ENCODE measurements at places on chromosomes 7 and 10.
A peak's percentile ranks its signal among the peaks of the same experiment; 100 is the strongest.

DNA sequence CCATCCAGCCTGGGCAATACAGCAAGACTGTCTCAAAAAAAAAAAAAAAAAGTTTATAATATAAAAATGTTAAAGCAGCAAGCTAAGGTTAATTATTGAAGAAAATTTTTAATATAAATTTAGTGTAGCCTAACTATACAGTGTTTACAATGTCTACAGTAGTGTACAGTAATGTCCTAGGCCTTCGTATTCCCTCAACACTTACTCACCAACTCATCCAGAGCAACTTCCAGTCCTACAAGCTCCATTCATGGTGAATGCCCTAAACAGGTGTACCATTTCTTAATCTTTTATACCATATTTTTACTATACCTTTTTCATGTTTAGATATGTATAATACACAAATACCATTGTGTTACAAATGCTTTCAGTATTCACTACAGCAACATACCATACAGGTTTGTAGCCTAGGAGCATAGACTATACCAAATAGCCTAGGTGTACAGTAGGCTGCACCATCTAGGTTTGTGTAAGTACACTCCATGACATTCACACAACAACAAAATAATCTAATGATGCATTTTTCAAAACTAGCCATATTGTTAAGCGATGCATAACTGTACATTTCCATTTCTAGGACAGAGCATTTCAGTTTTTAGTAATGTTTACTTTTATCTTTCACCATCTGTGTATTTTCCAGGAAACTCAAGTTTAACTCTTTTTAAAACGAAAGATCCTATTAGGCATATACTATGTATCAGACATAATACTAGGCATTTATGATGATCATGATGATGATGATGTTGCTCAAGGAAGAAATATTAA, 43.3 kb downstream of the CNOT4 start:
- no peak for DNase-seq

- DNase-seq, result no peak
Observed at GRCh38 chr7:132097550-132098134, 478.6 kb downstream of the PLXNA4 start.

DNA sequence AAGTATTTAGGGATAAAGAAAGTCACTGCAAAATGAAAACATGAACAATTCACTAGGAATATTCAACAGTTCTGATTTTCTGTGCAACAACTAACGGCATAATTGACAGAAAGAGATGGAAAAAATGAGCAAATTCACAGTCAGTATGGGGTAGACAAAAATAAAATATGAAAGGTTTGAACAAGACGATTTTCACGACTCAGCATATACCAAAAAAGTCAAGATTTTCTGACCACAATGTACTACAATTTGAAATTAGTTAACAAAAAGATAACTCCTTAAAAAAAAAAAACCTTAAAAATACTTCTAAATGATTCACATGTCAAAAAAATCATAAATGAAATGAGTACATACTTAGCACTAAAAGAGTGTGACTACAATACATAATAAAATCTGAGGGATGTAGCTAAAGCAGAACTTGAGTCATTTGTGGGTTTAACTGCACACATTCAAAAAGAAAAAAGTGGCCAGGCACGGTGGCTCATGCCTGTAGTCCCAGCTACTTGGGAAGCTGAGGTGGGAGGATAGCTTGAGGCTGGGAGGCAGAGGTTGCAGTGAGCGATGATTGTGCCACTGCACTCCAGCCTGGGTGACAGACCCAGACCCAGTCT, 22.6 kb upstream of the MTURN start:
- no peak for DNase-seq

DNA sequence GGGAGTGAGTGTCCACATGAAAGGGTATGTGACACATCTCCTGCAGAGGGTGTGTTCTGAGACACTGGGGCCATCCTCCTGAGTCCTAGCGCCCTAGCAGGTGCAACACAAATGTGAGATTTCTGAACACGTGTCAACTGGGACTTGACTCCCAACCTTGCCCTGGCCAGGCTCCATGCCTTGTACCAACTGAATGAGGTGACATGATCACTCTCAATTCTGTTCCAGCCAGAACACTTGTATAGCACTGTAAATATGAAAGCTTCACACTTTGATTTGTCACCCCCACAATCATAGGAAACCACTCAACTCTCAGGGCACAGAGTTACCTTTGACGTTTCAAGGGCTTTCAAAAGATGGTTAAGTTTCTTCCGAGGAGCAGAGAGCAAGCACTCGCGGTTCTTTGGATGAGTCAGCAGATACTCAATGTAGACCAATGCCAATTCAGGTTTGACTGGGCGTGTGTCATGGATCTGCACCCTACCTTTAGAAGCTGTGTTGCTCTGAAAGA, 48.6 kb downstream of the NCAPG2 start:
- no peak for DNase-seq

GRCh38 chr10:47412869-47413268, 28.8 kb upstream of the ZNF488 start:
- DNase-seq, result peak; percentile 18

- DNase-seq, result peak; percentile 8
Observed at GRCh38 chr7:46626691-46627310, 705.7 kb upstream of the IGFBP3 start.

DNA sequence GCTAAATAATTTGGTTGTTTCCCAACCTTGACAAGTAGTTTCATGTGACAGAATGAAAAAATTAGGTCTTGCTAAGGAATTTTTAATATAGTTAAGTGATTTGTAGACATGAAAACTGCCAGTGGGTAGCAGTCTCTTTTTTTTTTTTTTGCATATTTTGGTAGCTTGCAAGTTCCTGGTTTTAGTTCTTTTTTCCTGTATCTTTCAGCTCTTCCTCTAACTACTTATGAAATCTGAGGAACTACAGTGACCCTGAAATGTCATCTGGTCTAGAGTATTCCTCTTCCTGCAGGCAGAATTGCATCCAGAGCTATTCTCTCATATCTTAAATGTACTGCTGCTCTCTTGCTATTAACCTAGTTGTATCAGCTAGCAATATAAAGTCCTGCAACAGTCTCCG, 160.4 kb downstream of the HDAC9 start:
- DNase-seq, result no peak

DNA sequence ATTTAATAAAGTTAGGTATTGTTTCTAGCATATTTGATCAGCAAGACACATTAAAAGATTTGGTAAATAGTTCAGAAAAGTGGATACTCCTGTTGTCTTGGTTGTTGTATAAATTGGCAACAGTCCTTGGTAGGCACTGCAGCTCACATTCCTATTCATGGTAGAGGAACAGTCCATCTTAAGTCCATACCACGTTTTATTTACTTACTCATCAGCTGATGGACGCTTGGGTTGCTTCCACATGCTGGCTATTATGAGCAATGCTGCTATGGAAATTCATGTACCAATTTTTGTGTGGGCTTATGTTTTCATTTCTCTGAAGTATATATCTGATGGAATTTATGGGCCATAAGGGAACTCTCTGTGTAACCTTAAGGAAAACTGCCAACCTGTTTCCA, 43.3 kb downstream of the C10orf120 start:
- no peak for DNase-seq

- no peak for DNase-seq
Observed at GRCh38 chr7:77329466-77330168, 86.5 kb downstream of the GSAP start.

DNA sequence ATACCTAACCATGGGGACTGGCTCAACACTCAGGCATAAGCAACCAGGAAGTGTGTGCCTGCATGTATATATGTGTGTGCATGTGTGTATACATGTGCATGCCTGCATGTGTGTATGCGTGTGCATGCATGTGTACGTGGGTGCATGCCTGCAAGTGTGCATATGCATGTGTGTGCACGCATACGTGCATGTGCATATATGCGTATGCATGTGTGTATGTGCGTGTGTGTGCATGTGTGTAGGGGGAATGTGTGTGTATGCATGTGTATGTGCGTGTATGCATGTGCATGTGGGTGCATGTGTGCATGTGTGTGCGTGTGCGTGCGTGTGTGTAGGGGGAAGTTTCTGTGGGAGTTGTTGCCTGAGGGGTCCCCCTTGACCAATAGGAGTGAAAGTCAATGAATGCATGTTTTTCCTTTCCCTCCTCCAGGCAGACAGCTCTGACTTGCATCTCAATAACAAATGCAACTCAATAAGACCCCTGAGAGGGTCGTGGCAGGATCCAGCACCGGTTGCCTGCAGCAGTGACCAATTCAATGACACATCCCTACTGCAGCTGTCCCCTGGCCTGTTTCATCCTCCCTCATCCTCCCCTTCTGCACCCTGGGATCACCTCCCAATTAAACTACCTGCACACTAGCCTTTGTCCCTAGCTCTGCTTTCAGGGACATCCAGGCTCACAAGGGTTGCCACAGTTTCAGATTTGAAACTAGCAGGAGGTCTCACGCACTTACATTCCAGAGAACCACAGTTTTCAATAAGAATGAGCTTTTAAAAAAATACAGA, 27.0 kb upstream of the FZD8 start:
- no peak for DNase-seq

DNA sequence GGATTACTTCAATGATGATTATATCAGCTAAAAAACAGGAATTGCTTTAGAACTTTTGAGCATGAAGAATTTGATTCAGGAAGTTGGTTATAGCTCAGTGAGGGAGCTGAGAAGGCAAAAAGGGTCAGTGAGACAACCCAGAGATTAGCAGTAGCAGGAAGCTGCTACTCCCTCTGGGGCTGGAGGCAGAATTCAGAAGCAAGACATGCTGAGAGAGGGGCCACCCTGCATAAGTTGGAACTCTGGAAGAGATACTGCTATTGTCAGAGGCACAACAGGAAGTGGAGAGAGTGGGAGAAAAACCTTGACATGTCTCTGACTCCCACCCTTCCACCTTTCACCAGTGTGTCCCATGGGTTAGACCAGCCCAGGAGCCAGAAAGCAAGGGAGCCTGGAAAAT, 488.7 kb downstream of the ADRA2A start:
- DNase-seq, result no peak

GRCh38 chr10:787933-788651, 98.6 kb upstream of the DIP2C start:
- no peak for DNase-seq

DNA sequence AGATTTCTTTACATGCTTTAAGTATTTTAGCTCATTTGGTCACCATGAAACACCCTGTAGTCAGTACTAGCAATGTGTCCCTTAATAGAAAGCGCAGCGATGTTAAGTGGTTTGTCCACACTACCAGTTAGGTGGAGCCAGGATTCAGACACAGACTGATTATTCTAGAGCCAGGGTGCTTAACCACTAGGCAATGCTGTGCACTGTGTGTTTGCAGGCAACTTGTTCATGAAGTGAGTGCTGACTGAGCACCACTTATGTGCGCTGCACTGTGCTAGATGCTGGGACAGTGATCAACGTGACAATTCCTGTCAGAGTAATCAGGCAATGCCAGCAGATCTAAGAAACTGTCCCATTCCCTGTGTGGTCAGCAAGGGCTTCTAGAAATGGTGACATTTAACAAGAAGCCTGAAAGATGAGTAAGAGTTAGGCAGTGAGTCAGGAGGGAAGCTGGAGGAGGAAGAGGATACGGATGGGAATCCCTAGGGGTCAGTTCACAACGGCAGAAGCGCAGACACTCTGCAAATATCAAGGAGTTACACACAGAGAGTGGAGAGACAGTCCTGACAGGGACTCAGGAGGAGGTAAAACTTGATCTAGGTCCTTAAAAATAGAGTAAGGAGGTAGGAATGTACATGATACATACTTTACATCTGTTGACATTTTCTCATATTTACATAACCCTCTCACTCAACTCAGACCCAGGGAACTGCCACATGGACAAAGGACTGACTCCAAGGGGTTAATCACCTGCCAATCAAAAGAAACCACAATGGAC, 69.7 kb upstream of the EGR2 start:
- DNase-seq, result peak; percentile 79

DNA sequence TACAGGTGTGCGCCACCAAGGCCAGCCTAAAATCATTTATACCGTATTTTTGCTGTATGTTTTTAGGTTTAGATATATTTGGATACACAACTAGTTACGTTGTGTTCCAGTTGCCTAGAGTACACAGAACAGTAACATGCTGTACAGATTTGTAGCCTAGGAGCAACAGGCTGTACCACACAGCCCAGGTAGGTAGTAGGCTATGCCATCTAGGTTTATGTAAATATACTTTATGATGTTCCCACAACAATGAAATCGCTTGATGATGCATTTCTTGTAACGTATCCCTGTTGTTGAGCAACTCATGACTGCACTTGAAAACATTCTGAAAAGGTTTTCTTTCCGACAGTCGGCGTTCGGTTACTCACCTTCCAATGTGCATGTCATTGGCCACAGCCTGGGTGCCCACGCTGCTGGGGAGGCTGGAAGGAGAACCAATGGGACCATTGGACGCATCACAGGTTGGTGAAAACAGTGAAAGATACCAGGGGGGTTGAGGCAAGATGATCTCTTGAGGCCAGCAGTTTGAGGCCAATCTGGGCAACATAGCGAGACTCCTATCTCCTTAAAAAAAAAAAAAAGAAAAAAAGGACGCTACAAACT, 7.7 kb downstream of the PNLIP start:
- no peak for DNase-seq

DNA sequence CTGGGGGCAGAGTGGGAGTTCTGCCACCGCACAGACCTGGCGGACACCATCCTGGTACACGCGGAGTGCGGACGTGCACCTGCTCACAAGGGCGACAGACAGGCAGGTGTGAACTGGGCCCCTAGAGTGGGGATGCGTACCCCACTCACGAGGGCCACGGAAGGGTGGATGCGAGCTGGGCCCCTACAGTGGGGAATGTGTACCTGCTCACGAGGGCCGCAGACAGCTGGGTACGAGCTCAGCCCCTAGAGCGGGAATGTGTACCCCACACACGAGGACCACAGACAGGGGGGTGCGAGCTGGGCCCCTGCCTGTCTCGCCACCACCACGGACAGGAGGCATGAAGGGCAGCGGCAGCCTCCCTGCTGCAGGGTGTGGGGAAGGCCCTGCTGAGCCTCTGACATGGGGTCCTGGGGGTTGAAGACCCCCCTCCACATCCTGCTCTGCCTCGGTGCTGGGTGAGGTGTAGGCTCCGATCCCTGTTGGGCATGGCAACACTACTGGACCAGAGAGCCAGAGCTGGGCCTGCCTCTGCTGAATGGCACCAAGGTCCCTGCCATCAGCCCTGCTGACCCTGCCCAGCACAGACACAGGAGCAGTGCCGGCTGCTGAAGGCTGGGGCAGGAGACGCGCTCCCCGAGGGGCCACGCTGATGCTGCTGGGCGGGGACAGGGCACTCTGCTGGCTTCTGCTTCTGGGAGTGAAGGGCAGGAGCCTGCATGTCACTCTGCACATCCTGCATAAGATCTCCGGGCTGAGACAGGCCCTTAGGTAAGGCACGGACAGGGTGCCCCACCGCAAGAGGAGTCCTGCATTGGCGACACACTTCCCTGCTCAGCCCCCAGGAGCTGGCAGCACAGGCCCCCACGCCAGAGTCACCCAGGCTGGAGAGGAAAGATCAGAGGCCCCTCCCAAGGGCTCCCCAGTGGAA, 259.2 kb downstream of the MAD1L1 start:
- DNase-seq, result no peak

DNA sequence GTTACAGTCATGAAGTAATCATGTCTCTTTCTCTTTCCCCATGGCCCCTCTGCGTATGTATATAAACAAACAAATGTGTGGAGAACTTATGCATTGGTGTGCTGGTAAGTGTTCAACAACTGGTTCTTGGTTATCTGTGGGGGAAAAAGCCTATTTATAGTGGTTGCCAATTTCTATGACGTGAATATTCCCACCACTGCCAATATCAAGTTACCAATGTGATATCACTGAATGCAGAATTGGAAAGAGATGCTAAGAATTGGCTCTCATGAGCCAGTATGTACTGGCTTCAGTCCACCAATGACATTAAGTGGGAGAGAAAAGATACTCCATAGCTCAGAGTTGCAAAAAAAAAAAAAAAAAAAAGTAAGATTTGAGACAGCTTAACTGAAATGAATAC, 399.7 kb downstream of the REEP3 start:
- no peak for DNase-seq

GRCh38 chr7:41425926-41426325, 277.0 kb downstream of the INHBA start:
- DNase-seq, result peak; percentile 86

All from GM23248 (cell line).